ENCODE measurements at places on chromosomes 7 and 10.

GRCh38 chr7:5780801-5781496 is 514 bp downstream of the RNF216 start:
- no peak for DNase-seq

DNA sequence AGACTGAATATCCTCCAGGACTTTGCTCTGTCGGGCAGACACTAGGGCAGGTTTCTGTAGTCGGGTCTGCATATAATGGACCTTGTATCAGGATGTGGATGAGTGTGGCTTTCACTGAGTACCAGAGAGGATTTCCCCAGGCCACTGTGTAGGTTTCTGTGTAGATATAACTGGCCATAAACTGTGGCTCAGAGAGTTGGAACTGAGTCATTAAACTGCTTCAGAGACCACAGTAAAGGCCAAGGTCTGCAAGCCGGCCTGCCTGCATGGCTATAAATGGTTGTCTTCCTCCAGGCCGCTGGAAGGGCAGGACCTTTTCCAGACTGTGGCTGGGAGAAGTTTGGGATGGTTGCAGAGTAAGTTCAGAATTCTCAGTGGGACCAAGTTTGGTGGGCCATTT is 16.9 kb downstream of the ZNF92 start:
- DNase-seq: no peak

DNA sequence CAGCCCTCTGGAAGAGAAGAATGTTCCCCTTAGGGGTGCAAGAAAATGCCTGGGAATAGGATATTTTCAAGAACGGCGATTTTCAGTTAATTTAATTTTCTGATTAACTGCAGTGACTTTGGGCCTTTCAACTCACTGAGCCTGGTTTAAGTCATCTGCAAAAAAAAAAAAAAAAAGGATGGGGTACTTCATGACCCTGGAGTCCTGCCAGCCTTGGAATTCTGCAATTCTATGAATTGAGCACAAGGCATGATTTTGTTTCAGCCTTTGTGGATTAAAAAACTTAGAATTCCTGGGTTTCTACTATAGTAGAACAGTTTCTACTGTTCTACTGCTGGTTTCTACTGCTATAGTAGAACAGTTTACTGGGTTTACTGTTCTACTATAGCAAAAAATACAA is 58.3 kb upstream of the CALD1 start:
- DNase-seq: no peak

- no peak for DNase-seq
Observed at GRCh38 chr7:138449580-138449979, 10.5 kb upstream of the TRIM24 start.

DNA sequence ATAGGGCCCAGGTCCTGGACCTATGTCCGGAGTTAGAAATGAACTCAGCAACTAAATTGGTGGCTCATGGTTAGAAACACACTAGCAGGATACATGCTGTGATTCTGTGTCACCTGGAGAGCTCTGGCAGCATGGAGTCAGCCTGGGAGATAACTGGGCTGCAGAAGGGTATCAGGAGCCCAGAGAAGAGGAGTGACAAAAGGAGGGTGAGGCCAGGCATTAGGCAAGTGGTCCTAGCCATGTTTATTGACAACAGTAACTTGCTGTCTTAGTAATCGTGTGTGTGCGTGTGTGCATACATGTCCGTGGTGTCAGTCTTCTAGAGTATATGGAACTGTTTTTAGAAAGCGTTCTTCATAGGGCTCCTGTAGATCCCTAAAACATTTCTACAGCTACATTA is 157.5 kb upstream of the PHYHIPL start:
- no peak for DNase-seq

GRCh38 chr10:28677888-28678686 is 766 bp downstream of the BAMBI start:
- DNase-seq: no peak

DNA sequence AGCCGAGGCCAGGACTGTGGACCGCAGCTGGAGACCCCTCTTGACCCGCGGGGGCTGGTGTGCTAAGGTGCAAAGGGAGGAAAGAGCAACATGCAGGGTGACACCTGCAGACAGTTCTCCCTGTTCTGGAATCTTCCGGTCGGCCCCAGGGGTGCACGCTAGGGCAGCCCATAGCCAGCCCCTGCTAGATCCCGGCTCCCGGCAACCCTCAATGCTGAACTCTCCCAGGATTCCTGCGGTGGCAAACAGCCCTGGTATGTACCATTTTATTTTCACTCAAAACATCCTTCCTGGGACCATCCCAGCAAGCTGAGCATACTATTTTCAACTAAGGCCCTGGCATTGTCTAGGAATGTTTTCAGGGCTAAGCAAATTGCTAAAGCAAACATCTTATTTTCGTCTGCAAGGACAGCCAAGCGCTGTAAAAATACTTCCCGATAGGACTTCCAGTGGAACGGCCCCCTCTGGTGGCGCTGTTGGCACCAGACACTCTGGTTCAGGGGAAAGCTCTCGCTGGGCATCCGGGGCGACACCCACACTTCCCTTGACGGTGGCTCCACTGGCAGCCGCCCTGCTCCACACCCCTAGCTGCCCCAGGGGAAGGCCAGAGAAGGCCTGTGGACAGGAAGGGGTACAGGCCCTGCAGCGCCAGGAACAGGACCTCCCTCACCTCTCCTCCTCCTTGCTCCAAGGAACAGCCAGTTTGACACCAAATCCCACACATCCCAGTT is 99.4 kb downstream of the CTBP2 start:
- no peak for DNase-seq

- DNase-seq: no peak
Observed at GRCh38 chr10:108911814-108912541, 1011.3 kb downstream of the XPNPEP1 start.

DNA sequence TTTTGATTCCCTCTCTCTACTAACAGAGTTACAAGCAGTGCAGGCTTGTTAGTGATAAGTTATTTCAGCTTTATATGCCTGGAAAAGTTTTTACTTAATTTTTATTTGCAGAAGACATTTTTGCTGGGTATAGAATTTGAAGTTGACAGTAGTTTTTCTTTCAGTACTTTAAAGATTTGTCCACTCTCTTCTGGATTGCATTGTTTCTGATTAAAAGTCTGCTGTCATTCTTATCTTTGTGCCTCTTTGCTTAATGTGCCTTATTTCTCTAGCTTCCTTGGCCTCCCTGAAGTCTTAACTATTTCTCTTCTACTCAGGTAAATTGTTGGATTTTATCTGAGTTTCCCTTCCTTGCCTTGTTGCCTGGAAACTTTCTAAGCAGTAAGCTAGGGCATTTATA is 36.2 kb downstream of the PLCE1 start:
- no peak for DNase-seq
